ENCODE measurements at places on chromosomes 7 and 10.

DNA sequence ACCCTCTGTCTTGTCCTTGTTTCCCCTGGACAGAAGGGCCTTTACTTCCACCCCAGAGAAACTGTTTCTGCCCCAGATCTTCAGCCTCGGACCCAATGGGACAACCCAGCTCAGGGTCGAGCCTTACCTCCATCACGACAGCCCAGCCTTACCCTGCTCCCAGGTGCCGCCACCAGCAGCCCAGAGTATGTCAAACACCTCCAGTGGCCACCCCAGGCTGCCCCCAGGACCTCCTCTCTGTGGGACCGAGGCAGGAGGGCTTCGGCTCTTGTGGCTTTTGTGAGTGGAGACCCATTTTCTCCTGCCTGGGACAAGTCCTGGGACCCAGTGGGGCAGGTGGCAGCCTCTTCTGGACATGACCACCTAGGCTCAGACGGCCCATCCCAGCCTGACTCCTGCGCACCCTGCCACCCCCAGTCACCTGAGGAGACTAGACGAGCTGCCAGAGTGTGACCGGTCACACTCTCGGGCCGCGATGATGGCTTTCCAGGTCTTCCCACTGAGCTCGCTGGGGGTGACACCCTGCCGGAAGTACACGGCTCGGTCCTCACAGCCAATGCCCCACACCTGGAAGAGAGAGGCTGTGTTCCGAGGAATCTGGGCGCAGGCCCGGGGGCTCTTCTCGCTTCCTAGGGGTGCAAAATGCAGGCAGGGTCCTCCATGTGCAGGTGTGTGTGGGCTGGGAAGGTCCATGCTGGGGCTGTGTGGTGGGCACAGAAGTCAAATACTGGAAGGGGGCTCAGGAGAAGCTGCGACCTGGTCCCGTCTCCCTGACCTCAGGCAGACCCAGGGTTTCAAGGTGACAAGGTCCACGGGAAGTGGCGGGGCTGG is 15.5 kb downstream of the TECPR1 start:
- DNase-seq = no peak

GRCh38 chr7:78326876-78327275 is 528.3 kb downstream of the PHTF2 start:
- DNase-seq = no peak

DNA sequence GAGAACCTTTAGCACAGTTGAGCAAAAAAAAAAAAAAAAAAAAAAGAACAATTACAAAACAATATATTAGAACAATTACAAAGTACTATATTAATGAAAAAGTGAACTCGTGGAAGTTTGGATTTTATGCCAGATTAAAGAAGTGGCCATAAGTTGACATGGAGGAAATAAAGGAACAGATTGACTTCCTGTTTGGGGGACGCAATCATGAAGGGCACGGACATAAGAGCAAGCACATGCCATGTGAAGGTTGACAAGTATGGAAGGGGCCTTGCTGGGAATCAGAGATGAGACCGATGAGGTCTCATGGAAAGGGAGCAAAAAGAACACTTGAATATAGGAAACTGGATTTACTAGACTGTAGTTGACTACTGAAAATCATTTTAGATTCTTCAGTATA is 61.7 kb downstream of the ICA1 start:
- DNase-seq = no peak

- peak; percentile 53 for DNase-seq
Measured at GRCh38 chr10:114879541-114880158, 58.1 kb downstream of the FHIP2A start.

- no peak for DNase-seq
Measured at GRCh38 chr10:1255600-1256431, 199.6 kb downstream of the WDR37 start.

- DNase-seq = no peak
Measured at GRCh38 chr10:65818990-65819389, 1106.8 kb upstream of the LRRTM3 start.

DNA sequence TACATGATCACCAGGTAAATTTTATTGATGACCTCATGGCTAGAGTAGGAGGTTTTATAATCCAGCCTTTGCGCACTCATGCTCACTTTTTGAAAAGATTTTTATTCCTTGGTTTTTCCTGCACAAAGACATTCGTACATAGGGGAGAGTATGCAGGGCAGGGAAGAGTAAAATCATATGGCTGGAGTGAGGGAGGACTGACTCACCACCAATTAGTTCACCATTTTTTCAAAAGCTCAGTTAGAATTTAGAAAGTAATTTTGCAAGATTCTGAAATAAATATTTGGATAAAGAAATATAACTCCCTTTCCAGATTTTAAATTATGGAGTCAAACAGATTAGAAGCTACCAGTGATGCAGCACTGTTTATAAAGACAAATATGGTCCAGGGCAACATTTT is 111.9 kb downstream of the SEMA3D start:
- no peak for DNase-seq

DNA sequence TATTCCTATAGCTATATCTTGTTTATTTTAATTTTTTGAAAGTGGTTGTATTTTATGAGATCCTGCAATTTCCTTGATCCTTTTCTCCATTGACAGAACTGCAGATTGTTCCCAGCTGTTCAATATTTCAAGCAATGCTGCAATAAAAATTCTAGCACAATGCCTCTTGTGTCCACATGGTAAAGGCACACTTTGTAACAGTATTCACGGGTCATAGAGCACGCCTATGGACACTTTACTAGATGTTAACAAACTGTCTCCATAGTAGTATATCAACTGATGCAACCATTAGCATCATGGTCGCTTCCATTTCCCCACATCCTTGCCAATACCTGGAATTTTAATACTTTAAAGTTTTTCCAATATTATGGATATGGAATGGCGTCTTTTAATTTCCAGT is 123.9 kb upstream of the FZD8 start:
- DNase-seq = no peak

DNA sequence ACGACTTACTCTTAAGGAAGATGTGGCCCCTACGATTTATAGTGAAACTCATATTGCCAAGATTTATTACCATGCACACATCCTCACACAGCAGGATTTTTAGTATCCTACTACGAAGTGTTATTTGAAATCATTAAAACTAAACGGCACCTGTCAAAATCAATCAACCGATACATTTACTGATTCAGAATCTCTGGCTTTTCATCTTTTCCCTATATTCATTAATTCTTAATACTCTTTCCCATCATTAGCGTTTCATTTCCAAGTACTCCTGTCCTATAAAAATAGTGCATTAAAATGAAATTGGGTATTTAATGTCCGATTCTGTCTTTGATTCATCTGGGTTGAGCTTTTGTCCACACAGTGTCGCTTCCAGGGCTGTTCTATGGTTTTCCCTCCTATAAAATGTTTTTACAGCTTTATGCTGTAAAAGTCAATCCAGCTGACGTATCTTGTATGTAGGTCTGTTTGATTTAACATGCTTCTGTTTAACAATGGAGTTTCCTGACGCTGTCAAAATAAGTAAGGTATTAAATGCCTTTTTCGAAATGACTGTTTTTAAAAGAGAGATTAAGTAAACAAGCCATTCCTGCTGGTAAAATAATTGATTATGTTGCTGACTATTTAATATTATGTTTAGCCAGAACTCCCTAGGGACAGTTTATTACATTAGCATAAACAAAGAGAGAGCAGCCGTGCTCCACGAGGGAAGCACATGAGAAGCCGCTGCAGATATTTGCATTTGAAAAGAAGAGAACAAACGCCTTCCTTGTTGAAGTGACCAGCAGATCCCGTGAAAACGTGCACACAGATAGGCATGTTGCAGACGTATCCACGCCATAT is 22.3 kb upstream of the SFMBT2 start:
- no peak for DNase-seq
